ENCODE measurements at places on chromosomes 7 and 10. TPM values are rescaled to one million over a fixed set of nuclear protein-coding genes. Genes with fewer than 3 reads are reported as not detected.

DNA sequence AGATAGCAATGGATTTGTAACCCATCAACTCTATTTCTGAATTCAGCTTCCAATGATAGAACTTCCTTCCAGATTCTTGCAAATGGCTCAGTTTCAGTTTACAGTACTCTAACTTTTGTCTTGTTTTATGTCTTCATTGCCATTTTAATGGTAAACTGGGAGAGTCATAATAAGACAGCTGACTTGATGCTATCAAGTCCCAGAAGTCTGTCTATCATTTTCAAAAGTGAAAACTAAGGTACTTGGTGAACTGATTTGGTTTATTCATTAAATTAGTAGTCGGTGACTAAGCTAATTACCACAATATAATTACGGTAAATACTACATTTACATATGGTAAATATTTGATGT is 25.0 kb downstream of the RTKN2 start:
- no peak for DNase-seq

GRCh38 chr7:55117286-55117685 is 98.5 kb downstream of the EGFR start:
- no peak for DNase-seq

Gene FAM25G
- not detected for total RNA-seq

Gene ADRB1
- total RNA-seq = 0.22 TPM

Gene ADAM12
- total RNA-seq = 4.3 TPM

Gene TLX1
- not detected for total RNA-seq

Measured in epithelial cell of proximal tubule (primary cell).